ENCODE measurements at places on chromosomes 3 and 15.

- no peak for DNase-seq
Observed at GRCh38 chr3:143134471-143134870, 14.9 kb downstream of the CHST2 start.

GRCh38 chr15:89652666-89653065, 2.6 kb downstream of the KIF7 start:
- DNase-seq, result no peak

DNA sequence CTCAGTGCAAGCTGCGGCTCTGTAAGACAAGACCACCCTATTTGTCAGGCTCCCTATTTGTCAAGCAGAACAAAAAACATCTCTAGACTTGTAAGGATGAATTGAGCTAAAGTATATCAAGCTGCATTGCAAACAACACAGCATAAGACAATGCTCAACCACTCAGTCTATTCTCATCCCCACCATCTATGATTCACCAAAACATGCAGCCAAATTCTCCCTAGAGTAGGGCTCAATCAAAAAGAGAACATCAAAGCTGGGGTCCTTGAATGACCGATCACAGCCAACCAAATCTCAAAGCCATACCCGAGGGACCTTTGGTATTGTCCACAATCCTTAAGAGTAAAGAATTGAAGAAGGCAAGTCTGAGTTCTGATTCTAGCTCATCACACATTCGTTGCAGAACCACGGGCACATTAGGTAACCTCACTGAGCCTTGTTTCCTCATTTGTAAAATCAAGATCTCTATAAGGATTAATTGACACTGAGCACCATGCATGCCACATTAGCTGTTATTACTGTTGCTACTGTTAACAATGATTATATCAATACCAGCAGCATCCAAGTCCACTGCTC, 31.2 kb downstream of the RFTN1 start:
- DNase-seq, result no peak

GRCh38 chr3:71784914-71785531, at the start of gene PROK2:
TSS of gene PROK2 (minus strand) at chr3:71785148. CDS start at chr3:71785052, 96 bp downstream.
- DNase-seq, result peak; percentile 2

DNA sequence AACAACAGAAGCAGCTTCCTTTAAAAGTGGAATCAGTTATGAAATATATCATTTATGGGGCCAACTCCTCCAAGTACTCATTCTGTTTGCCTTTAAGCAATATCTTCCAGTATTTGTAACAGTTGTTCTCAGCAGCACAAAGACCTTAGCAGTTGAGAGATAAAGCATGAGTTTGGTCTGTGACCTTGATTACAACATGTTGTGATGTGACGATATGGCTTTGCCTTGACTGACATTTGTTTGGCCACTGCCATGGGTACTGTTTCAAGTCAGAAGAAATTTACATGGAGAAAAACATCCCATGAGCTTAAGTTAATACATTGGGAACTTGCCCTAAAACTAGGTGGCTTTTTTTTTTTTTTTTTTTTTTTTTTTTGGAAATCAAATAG, 175.1 kb upstream of the KBTBD8 start:
- DNase-seq, result no peak

- no peak for DNase-seq
Observed at GRCh38 chr3:123540285-123540684, 44.6 kb downstream of the HACD2 start.

GRCh38 chr15:70561885-70562284, 201.5 kb downstream of the UACA start:
- no peak for DNase-seq

DNA sequence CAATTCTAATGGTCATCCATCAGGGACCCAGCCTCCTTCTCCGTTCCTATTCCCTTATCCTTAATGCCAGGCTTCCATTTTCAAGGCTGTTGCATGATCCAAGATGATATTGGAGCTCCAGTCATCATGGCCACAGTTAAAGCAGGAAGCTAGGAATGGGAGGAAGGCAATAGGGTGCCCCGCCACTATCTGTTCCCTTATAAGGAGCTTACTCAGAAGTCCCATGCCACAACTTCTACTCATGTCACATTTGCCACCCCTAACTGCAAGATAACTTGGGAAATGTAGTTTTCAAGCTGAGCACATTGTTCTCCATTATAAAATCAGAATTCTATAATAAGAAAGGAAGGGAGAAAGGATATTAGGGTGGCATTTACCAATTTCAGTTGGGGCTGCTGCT, 38.6 kb upstream of the SPSB4 start:
- no peak for DNase-seq

DNA sequence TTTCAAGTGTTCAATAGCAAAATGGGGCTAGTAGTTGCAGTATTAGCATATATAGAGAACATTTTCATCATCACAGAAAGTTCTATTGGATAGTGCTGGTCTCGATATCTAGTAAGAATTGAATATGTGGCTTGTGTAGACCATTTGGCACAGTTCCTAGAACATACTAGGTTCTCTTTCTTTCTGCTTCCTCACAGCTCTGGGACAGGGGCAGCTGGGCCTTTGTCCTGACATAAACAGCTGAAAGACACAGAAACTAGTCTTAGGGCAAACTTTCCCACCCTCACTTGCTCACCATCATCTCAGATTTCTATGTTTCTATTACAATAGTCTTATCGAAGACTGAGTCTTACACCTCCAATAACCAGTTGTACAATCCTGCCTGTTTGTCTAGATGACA, 63.7 kb upstream of the DLG1 start:
- DNase-seq, result no peak

- no peak for DNase-seq
Observed at GRCh38 chr3:126147932-126148683, 32.3 kb downstream of the ALDH1L1 start.

DNA sequence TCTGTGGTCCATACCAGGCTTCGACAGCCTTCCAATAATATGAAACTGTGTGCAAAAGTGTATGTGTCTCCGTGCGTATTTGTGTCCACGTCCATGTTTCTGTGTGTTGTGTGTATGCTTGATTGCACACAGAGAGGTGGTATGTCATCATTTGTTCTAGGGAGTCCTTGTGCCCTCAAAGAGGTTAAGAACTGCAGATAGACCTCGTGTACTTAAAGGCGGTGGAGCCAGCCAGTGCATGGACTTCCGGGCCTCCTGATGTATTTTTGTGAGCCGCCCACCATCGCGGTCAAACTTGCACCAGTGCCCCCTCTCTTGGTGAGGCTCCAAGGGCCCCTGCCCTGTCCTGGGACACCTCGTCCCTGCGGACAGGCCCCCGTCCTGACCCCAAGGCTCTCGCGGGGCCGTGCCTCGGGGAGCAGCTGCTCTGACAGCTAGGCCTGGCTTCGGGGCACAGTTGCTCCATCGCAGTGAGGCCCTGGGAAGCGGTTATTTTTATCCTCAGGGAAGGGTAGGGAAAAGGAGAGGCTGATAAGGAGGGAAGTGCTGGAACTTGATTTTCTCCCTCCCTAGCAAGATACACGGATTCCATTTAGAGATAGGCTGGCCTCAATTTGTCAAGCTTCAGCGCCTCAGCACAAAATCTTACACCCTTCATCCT, 1.2 kb upstream of the RYK start:
- DNase-seq, result no peak

GRCh38 chr15:61753018-61753710, 307.1 kb downstream of the VPS13C start:
- DNase-seq, result no peak

DNA sequence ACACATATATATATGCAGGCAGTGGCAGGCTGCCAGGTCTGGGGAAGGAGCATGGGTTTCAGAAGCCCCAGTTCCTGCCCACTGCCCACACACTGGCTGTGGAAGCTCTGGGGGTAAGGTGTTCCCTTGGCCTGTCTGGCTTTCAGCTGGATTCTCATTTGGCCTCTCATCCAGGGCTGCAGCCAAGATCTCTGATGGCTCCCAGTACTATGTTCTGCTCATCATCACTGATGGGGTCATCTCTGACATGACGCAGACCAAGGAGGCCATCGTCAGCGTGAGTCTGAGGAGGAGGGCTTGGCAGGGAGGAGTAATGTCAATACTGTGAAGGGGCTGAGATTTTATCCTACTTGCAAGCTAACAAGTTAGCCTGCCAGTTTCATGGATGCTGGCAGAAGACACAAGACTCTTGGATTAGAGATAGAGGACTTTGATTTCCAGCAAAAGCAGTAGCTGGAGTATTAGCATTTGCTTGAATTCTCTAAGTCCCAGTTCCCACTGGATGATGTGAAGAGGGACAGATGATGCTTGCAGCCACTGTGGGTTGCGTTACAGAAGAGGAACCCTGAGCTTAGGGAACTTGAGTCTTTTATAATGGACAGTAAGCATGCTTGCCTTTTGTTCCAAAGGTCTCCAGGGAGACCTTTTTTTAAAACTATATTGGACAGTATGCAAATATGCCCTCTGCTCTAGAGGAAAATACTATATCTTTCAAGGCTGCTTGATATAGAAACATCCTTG, 5.6 kb upstream of the BRPF1 start:
- no peak for DNase-seq

- DNase-seq, result no peak
Observed at GRCh38 chr15:69319384-69320375, 21.0 kb downstream of the PAQR5 start.

DNA sequence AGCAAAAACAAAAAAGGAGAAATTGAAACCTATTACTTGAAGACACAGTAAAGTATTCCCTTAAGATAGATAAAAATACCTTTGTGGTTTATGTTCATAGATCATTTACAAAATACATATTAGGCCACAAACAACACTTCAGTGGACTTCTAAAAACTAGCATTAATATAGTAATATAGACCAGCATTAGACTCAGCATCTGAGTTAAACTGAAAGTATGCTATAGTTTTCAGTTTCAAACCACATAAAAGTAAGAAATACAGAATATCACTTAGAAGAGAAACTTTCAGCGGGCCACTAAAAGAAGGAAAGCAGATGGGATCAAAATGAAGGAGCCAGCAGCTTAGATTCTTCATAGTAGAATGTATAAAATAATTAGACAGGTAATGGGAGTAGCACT, 86.6 kb downstream of the MSL2 start:
- DNase-seq, result no peak

DNA sequence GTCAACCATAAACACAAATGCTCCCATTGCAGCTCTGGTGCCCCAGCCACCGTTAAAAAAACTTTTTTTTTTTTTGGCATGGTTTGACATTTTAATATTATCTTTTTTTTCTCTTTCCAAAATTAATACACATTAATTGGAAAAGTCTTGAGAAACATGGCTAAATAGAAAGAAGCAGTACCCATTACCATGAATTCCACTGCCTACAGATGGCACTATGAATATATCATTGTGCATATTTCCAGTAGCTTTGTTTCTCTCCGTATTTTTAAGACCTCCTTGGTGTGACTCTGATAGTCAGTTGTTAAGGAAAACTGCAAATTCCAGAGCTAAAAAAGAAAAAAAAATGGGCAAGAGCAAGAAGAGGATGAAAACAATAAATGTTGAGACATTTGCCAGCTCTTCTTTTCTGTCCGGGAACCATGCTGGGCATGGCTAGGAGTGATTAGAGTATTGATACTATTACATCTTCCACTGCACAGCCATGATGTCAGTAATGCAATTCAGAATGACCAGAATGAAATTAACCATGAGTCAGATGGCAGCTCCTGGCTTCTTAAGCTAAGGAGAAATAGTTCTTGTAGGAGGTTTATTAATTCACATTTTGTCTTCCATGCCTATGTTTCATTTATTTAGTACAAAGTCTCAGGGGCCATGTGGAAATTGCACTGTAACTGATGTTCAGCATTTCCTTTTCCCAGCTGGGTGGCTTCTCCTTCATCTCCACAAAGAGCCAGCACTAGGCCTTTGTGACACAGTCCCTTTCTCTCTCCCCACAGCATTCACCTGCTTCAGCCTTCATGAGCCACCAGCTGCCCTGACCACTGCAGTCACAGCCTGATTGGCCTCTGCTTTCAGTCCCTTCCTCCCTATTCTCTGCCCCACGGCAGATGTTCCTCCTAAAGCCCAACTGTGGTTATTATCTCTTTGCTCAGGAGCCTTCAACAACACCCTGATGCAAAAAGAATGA, 31.8 kb downstream of the SLC7A14 start:
- no peak for DNase-seq

GRCh38 chr3:151293127-151293526, 14.8 kb upstream of the P2RY14 start:
- DNase-seq, result no peak

DNA sequence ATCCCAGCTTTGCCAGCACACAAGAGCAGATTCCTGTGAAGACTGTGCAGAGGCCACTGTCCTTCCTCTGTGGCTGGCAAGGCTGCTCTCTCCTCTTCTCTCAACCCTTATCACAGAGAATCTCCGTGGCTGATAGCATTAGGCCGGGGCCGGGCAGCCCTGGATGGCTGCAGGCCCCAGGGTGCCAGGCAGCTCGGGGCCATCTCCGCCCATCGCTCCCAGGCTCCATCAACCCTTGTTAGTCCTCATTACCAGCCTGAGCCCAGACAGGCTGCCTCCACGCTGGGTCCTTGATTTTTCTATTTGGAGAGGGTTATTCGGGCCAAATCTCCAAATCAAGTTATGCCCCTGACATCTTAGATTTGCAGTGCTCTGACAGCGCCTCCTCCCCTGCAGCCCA, 39.1 kb downstream of the MRPL46 start:
- DNase-seq, result no peak

DNA sequence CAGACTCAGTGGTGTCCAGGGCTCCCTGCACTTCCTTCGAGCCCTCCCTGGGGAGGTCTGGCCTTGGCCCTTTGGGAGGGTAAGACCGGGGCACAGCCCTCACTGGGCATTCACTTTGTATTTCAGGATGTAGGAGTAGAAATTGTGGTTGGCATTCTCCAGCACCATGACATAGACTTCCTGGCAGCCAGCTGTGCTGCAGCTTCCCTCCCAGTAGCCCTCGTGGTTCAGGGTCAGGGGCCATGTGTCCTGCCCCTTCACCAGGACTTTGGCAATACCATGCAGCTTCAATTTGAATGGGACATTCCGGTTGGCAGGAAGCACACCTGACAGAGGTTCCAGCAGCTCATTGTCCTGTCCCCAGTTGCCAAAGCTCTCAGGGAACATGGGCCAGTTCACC, 47.3 kb downstream of the KY start:
- no peak for DNase-seq

DNA sequence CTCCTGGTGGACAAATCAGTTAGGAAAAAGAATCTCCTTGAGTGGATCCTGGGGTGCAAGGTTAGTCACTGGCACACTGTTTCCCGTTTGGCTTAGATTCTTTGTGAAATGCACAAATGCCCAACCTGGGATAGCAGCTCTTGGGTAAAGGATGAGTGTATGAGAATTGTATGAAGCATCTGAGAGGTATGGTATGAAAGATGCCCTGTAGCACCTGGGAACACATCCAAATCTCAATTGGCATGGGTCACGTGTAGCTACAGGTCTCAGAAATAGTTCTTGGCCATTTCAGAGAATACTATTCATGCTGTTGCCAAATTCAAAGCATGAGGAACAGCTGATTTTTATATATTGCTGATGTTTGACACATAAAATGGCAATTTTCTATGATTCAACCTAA, 84.3 kb downstream of the KCNH8 start:
- no peak for DNase-seq
